HCEC 1CT (cell line): ENCODE measurements at places on chromosomes 12 and 14.

DNA sequence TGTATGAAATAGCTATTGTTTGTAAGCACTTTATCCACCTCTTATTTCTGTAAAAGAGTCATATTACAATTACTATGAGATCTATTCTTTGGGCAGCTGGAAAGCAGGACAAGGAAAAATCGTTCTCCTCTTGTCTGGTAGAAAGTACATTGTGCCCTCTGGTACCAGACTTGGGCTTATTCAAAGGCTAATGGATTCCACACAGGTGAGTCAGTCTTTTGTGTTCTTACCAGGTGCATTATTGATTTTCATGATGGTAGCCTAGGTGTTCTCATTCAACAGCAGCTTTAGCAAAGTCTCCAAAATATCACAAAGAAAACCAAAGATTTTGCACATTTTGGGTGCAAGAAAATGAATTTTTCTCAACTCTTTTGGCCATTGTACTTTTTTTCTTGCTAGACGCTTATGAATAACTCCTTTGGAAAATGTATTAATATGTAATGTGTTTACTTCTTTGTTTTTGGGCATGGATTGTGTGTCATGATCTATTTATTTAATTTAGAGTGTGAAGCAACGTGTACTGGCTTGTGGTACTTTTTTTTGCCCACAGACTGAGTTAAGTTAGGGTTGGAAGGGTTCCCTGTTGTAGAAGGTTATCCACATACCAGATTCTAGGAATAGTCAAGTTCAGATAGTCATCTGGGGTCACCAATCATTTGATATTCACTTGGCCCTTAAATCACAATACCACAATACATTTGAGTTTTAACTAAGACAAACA, 26.2 kb downstream of the MNAT1 start:
- DNase-seq = no peak

- no peak for DNase-seq
These were observed 68.8 kb downstream of the RNFT2 start for GRCh38 chr12:116806845-116807440.

DNA sequence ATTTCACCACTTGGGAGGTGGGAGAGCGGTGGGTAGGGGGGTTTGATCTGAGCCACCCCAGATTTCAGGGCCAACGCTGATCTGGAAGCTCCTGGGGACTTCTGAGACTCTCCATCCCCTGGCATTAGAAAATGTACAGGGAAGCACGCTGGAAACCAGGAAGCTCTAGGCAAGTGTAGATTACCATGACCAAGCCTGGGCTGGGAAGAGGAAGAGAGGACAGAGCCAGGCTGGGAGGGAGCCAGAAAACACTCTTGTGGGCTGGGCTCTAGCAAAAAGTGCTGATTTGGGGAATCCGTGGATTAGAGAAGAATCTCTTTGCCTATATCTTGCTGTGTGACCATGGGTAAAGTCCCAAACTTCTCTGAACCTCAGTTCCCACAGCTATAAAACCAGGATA, 236.7 kb downstream of the BCL11B start:
- DNase-seq = no peak

DNA sequence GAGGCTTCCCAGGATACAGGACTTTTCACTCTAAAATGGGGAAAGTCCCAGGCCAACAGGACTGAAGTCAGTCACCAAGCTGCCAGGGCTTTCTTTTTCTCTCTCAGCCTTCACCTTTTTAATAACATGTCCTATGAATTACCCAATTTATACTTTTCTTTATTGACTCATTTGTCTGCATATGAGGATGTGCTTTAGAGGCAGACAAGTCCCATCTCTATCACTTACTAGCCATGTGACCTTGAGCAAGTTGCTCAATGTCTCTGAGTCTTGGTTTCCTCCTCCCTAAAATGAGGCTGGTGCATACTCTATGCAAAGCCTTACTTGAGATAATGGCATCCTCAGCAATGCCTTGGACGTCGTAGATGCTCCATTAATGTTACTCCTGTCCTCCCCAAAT, 98.1 kb upstream of the TMPO start:
- no peak for DNase-seq

- DNase-seq = no peak
These were observed 894 bp downstream of the KRT8 start for GRCh38 chr12:52903855-52904508.

- DNase-seq = no peak
These were observed 26.2 kb upstream of the CHPT1 start for GRCh38 chr12:101671157-101671791.

DNA sequence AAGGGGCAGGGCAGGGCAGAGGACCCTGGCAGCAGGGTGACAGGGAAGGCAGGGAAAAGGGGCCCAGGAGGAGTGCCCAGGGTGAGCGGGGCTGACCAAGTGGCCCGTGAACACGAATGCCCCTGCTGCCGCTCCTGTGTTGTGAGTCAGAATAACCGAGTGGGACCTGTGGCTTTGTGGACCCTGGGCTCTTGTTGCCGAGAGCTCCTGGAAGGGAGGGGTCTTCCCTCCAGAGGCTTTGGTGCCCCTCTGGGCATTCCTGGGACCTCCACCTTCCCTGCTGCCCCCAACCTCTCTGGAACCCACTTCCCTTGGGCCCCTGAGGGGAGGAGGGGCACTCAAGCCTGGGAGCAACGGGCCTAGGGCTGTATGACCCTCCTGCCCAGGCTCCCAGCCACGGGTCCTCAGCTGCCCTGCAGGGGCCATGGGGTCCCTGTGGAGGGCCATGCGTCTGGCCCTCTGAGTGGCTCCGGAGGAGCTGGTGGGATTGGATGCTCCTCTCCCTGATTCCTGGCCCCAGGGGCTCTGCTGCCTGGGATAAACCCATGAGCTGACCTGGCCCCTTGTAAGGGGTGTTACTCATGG, 319.4 kb downstream of the TMEM121 start:
- no peak for DNase-seq

DNA sequence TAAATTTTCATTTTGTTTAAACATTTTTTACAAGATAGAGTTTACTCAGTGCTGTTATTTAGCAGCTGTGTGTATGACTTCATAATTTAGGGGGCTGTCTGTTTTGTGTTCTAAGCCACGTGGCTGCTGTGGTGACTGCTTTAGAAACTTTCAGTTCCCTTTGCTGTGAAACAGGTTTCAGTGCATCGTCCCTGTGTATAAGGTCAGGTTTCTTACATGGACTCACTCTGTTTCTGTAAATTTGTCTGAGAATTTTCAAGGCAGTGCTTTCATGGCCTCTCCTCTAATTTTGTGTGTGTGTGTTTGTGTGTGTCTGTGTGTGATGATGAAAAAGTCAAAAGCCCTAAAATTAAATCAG, 32.4 kb downstream of the BICD1 start:
- no peak for DNase-seq

DNA sequence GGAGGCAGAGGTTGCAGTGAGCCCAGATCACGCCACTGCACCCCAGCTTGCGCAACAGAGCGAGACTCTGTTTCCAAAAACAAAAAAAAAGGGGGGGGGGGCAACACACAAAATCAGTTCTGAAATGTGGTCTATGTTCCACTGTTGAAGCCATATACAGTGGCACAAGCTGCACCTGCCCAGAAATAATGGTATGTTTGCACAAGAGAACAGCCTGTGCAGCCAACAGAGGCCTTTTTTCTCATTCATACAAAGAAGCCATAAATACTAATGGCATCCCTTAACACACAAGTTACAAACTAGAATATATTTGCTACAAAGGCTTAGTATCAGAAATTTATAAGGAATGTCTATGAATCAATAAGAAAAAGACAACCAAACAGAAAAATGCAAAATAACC, 37.1 kb downstream of the ITPR2 start:
- DNase-seq = no peak

- DNase-seq = no peak
These were observed 140.8 kb downstream of the ERC1 start for GRCh38 chr12:1131811-1132224.

- DNase-seq = no peak
These were observed 14.7 kb upstream of the HHIPL1 start for GRCh38 chr14:99630202-99630601.

DNA sequence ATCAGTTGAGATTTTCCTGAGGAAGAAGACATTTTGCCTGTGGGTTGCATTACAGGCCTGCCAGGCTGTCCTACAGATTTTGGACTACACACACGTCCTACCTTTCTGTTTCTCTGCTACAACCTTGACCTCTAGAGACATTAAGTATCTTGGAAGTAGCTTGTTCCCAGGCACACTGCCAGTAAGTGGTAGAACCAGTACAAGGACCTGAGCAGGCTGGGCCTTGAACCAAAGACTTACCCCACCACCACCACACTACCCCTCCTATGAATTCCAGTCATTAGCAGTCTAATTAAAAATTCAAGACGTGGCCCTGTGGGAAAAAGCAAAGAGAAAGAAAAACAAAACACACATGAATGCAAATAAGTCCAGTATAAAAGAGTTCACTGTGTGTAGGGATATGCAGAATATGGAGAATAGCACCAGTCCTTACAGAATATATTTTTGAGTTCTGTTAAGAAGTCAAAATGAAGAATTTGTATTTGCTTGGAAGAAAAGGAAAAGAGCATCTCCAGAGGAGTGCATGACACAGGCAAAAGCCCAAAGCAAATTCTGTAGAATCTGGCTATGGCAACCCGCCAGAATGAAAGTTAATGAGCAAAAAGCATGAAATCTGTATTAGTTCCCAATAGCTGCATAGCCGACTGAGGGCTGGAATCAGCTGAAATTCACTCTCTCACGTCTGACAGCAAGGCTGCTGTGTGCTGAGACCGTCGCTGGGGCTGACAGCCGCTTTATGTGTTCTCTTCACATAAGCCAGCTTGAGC, 74.3 kb upstream of the ST8SIA1 start:
- DNase-seq = no peak
